Sciatic nerve (tissue), 2 donors: ENCODE measurements at places on chromosomes 6 and 20.

GRCh38 chr6:25326126-25326525, 47.0 kb downstream of the CARMIL1 start:
- no peak for DNase-seq

DNA sequence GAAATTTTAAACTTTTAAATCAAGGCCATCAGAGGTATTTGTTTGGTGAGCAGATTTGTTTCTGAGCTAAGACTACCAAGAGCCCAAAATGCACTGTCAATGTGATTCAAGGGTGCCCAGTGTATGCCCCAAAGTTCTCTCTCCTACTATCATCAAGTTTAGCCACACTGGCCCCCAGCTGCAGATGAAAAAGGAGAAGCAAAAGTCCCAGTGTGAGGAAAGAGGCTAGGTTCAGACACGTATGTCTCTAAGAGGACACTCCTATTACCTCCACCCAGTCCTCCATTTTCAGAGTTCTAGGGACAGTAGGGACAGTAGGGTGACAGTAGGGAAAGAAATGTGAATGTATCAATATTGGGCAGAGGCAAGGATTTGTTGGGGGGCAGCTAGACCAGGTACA, 230.8 kb downstream of the CD83 start:
- DNase-seq: no peak

GRCh38 chr6:169577236-169577635, 124.6 kb downstream of the WDR27 start:
- DNase-seq: no peak

- no peak for DNase-seq
Measured at GRCh38 chr6:80021591-80021990, 17.1 kb downstream of the TTK start.

GRCh38 chr6:165404697-165405096, 95.3 kb upstream of the C6orf118 start:
- no peak for DNase-seq

DNA sequence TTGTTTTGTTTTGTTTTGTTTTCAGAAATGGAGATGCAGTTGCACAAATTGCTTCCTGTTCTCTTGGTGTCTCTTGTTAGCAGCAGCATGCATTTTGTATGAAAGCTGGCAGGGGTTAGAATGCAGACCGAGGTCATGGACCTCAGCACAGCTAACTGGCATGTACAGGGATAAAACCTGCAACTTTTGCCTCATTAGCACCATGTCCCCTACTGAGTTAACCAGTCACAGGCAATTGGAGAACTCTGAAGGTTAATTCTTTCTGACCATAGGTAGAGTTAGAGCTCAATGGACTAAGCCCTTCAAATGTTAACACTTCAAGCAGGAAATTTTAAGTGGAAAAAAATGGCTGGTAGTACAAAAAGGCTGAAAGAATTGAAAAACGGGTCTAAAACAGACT, 377.1 kb downstream of the ADGRB3 start:
- DNase-seq: no peak

DNA sequence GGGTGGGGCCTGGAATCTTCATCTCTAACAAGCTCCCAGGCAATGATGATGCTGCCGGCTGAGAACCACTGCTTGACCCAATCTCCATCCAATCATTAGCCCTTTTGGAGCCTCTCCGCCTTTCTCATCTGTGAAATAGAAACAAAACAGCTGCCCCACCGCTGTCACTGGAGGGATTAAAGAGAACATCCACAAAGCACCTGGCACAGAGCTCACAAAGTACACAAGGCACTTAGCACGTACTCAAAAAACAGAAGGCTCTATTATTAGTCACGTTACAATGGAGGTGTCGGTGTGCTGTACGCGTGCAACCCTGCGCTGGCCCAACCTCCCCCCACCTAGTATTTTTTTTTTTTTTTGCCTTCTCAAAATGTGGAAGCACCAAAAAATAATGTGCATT, 213.5 kb upstream of the ARID1B start:
- DNase-seq: no peak

DNA sequence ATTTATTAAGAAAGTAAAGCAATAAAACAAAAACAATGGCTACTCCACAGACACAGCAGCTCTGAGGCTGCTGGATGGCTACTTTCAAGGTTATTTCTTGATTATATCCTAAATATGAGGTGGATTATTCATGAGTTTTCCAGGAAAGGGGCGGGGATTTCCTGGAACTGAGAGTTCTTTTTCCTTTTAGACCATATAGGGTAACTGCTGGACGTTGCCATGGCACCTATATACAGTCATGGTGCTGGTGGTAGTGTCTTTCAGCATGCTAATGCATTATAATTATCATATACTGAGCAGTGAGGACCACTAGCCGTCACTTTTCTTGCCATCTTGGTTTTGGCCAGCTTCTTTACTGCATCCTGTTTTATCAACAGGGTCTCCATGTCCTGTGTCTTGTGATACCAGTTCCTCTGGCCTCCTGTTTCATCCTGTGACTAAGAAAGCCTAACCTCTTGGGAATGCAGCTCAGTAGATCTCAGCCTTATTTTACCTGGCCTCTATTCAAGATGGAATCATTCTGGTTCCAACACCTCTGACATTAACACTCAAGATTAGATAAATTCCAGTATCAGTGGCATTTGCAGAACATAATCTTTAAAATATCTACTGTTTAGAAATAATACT, 32.3 kb upstream of the TRDN start:
- DNase-seq: no peak

DNA sequence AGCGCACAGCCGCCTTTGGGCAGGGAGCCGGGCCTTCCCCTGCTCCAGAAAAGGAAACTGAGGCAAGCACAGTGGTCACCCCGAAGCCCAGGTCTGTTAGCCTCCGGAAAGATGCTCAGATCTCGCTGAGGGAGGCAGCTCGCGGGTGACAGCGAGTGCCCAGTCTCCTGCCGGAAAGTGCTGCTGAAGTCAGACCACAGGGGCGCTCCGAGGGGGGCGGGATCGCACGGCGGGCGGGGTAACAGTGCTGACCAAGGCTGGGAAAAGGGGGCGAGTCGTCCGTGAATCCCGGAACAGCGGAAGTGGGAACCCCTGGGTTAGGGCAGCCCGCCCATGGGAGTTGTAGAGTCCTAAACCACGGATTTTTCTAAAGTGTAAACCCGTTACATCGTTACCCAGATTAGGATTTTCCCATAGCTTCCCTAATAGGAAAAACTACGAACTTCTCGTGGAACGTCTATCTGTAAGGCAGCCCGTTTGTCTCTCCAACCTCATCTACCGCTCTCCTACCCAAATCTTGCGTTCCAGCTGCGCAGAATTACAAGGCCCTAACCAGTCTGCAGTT, 504 bp downstream of the VPS16 start:
- peak; percentile 82 for DNase-seq

DNA sequence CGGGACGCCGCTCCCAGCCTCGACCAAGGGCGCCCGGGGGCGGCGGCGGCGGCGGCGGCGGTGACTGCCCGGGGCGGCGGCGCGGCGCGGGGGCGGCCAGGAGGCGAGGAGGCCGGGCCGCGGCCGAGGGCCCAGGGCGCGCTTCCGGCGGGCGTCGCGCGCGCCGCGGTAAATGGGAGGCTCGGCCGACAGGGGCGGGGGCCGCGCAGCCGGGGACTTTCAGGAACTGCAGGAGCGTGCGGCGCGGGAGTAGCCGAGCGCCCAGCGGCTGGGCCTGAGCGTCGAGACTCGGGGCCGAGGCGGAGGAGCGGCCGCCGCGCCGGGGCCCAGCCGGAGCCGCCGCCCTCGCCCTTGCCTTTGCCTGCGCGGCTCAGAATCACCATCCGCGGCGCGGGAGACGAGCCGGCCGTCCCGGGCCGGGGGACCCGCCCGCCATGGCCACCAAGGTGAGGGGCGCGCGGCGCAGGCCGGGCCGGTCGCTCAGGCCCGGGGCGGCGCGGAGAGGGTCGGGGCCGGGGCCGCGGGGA, at the start of gene SNX9:
Gene SNX9, plus strand, starts transcription at position 246 of the 527 bp plus-strand sequence. Its CDS starts 189 bp downstream, at position 435.
- peak; percentile 88 for DNase-seq

DNA sequence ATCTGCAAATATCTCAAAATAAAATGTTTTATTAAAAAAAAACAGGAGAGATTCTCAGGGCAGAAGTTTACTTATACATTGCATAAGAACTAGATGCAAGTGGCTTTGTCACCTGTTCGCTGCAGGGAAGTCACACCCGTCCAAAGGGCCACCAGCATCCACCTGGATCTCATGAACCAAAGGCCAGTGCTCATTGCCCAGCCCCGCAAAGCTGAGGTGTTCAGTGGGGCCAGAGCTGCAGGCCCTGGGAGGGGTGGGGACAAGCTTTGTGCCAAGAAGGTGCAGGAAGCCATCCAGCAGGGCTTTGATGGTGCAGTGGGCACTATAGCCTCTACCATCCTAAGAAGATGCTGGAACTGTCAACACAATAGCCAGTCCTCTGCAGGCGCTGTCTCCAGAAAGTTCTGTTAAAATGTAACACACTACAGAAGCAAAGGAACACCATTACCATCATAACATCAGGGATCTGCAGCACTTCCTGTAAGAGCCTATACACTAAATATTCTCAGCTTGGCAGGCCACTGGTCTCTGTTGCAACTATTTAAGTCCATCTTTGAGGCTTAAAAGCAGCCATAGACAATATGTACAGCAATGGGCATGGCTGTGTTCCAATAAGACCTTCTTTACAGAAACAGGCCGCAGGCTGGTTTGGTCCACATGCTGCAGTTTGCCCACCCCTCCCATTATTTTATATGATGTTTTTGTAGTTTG, 15.7 kb upstream of the CD93 start:
- DNase-seq: no peak

GRCh38 chr6:98945311-98946115, 2.2 kb downstream of the FBXL4 start:
- no peak for DNase-seq

GRCh38 chr6:142238881-142239280, 62.9 kb upstream of the ADGRG6 start:
- no peak for DNase-seq

GRCh38 chr6:53312355-53312754, 36.4 kb downstream of the ELOVL5 start:
- DNase-seq: no peak

- no peak for DNase-seq
Measured at GRCh38 chr20:4076671-4077070, 61.3 kb upstream of the RNF24 start.

DNA sequence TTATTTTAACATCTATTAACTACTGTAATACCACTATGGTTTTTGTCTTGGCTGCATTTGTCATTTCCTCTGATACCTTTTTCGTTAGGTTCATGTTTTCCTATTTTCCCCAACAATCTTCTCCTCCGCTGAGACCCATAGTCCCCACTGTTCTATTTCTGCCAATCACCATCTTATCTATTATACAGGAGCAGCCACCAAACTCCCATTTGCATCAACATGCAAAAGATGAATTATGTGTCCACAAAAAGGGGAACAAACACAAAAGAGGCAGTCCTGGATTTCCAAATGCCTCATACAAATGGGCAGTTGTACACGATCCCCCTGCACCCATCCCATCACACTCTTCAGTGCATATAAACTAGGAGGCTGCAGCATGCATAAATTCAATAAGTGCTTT, 121.7 kb upstream of the MYLIP start:
- no peak for DNase-seq

DNA sequence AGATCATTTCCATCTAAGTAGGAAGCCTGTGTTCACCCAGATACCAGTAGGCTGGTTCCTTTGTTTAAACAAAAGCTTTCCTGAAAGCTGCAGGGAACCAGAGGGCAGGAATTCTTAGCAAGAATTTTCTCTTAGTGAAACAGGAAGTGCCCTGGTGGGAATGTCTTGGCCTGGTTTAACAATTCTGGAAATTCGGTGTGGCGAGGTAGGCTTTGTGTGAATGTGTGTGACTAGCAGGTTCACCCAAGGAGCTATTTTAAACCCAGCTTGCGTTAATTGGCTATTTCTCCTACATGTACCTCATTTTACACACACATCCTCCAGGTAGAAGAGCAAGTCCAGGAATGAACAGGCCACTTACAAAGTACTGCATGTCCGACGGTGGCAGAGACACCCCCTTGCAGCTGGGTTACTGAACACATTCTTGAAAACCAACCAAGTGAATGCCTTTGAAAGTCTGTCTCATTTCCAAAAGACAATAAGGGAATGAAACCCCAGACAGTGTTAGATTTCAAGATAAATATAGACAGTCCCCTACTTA, 64.6 kb downstream of the GFOD1 start:
- DNase-seq: no peak

GRCh38 chr20:57450931-57451330, 59.7 kb downstream of the RBM38 start:
- no peak for DNase-seq

GRCh38 chr20:44204156-44204831, 6.3 kb downstream of the OSER1 start:
- no peak for DNase-seq

- DNase-seq: no peak
Measured at GRCh38 chr6:82741996-82742385, 323.6 kb downstream of the UBE3D start.

DNA sequence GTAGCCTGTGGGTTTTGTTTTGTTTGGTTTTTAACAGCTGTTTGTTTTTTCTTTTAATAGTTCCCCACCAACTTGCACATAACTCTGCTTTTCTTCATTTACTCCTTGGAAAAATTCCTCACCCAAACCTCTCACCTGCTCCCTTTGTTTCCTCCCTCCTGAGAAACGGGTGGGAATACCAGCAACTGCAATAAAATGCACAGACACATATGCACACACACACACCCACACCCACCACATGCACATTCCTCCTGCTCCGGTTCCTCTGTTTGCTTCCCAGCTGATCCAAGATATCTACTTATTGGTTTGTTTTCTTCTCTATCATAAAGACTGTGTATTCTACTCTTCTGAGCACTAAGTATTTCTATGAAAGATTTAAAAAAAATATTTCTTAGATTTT, 161.1 kb upstream of the EPHA7 start:
- no peak for DNase-seq

- no peak for DNase-seq
Measured at GRCh38 chr6:12422848-12423247, 132.7 kb downstream of the EDN1 start.

DNA sequence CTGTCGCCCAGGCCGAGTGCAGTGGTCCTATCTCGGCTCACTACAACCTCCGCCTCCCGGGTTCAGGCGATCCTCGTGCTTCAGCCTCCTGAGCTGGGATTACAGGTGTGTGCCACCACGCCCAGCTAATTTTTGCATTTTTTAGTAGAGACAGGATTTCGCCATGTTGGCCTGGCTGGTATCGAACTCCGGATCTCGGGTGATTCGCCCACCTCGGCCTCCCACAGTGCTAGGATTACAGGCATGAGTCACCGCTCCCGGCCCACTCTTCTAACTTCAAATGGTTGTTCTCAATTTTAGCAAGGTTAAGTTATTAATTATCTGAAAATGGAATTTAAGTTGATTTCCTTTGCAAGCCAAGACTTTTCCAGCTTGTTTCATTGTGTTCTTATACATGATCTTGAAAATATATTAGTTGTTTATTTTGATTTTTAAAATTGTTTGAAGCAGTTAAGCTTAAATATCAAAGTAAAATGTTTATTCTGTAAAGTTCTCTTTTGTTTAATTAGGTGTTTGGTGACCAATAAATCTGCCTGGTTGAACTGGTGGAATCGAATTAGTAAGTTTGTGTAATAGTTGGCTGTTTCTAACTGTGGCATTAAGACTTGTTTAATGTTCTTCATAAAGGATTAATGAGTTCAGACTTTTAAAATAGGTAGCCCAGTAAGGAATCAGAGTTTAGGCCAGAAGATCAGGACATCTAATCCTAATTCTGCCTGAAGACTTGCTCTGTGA, 2.3 kb downstream of the PM20D2 start:
- no peak for DNase-seq
